ENCODE measurements at places on chromosomes 6 and 20. TPM values are rescaled to one million over a fixed set of nuclear protein-coding genes. Genes with fewer than 3 reads are reported as not detected.

GJA10 gene
- not detected for total RNA-seq

GRCh38 chr6:157898169-157898568 is 75.1 kb downstream of the SNX9 start:
- H3K4me1 ChIP-seq, result no peaks in the 10 kb centered on the region
- peaks cover 51% of the 10 kb centered on the region for H3K36me3 ChIP-seq
- DNase-seq, result no peak
- H3K27ac ChIP-seq, result no peak overlapping the region
- H3K4me3 ChIP-seq, result no peak overlapping the region

SRSF12 gene
- total RNA-seq, result not detected

DNA sequence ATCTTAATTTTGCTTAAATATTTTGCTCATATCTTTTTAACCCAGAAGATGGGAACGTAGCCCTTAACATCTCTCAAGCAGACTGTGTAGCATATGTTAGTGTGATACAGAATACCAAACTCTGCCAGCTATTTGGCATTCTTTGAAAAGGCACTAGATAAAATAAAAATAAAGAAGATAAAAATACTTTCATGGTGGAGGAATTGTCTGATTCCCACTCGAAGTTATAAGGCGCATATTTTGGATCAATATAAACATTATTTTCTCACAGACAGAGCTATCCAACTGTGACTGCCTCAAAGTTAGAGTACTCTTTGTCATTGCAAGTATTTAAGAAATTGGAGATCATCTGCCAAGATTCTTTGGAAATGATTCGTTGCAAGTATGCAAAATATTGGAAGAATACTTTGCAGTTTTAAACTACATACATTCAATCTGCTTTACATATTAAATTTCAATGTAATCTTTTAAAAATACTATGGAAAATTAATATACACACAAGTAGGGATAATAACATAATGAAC is 10.8 kb upstream of the EEF1E1 start:
- no peak for DNase-seq
- H3K27me3 ChIP-seq, result peaks cover 4% of the 10 kb centered on the region
- no peaks in the 10 kb centered on the region for H3K36me3 ChIP-seq

SLC22A3 gene
- total RNA-seq, result 54.6 TPM

DNA sequence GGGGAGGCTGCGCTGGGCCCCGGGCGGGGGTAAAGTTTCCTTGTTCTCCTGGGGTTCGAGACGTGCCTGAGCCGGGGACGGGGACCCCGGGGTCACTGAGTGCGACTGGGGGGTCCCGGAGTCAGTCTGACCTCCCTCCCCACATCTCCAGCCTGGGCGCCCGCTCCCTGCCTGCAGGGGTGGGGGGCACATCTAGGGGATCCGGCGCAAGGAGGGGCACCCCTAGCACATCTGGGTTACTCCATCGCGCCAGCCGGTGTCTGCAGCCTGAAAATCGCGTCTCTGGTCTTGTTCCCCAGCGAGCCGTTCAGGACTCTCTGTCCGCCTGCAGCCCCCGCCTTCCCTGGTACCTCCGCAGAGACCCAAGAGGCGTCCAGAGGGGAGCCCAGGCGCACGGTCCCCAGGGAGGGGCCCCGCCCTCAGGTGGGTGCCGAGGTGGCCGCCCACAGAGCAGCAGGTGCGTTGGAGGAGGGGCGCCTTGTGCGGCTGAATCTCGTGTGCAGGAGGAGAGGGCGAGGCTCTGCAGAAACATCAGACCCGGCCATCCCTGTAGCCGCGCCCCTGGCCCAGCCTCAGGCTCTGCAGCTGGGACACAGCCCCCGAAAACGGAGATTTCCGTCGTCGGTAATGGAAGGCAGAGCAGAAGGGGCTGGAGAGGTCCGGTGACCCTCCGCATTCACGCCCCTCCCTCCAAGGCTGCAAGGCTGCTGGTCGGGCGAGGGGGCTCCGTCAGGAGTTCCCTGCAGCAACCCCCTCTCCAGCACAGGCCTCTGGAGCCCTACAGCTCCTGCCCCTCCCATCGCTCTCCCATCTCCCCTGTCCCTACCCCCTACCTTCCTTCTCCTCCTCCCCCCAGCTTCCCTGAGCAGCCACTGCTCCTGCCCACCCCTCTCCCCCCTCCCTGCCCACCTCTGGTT is 628 bp upstream of the CHRNA4 start:
- H3K27ac ChIP-seq, result no peak overlapping the region
- H3K36me3 ChIP-seq, result no peaks in the 10 kb centered on the region
- H3K27me3 ChIP-seq, result peaks cover 22% of the 10 kb centered on the region
- H3K4me1 ChIP-seq, result no peaks in the 10 kb centered on the region
- DNase-seq, result no peak
- no peak overlapping the region for H3K4me3 ChIP-seq

LY6G6F gene
- total RNA-seq, result not detected

GRCh38 chr6:147559006-147559405 is 50.5 kb downstream of the SAMD5 start:
- no peak overlapping the region for H3K27ac ChIP-seq
- H3K4me1 ChIP-seq, result no peaks in the 10 kb centered on the region
- H3K36me3 ChIP-seq, result no peaks in the 10 kb centered on the region
